ENCODE measurements at places on chromosomes 12 and 14.
A peak's percentile ranks its signal among the peaks of the same experiment; 100 is the strongest.

DNA sequence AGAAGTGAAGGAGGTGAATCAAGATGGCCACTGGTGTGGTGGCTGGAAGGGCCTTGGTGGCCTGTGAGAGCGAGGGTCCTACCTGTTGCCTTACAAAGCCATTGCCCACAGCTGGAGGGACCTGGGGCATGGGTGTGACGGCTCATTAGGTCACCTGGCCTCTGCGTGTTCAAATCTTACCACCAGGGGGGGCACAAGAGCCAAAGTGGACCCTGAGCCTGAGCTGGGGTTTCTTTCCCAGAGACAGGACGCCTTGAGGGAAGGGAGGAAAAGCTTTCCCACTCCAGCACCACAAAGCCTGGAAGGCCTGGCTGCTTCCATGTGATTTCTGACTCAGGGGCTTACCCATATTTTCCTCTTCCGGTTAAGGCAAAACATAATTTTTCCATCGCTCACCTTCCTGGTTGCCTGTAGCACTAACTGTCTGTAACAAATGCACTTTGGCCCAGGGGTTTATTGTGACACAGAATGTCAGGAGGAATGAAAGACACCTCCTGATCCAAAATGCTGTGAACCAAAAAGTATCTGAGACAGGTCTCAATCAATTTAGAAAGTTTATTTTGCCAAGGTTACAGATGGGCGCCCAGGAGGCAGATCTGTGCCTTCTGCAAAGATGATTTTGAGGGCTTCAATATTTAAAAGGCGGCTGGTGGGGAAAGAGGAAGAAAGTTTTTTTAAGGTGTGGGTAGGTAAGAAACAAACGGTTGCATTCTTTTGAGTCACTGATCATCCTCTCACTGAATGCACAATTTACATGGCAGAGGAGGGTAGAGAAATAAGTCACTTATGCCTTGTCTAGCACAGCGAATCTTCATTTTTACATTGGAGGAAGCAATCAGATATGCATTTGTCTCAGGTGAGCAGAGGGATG is 4.3 kb upstream of the CD9 start:
- H3K4me3 ChIP-seq = no peak overlapping the region
- DNase-seq = peak; percentile 61
- peaks cover 20% of the 10 kb centered on the region for H3K27me3 ChIP-seq
- H3K27ac ChIP-seq = peak overlapping the region; percentile 32
- no peaks in the 10 kb centered on the region for H3K36me3 ChIP-seq
- H3K4me1 ChIP-seq = peaks cover 26% of the 10 kb centered on the region

GRCh38 chr12:6664902-6665301 is 2.0 kb upstream of the ING4 start:
- peaks cover 43% of the 10 kb centered on the region for H3K36me3 ChIP-seq
- no peaks in the 10 kb centered on the region for H3K27me3 ChIP-seq

DNA sequence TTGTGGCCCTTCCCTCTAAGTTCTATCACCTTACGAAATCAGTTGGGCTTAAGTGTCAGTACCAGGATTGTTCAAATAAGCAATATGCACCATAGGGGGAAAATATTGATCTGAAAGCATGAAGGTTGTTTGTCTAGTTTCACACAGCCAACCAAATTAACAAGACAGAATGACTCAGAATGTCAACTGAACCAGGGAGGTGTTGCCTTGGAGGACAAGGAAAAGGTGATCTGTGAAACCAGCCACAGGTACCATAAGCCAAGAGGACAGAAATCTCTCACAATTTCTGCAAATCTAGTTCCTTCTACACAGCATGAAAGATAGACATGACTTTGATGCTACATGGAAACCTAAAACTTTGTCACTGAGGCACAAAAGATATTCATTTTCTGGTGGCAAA is 297.9 kb downstream of the BCL11B start:
- H3K27me3 ChIP-seq = peaks cover 10% of the 10 kb centered on the region
- no peak overlapping the region for H3K27ac ChIP-seq
- H3K4me1 ChIP-seq = peaks cover 5% of the 10 kb centered on the region

DNA sequence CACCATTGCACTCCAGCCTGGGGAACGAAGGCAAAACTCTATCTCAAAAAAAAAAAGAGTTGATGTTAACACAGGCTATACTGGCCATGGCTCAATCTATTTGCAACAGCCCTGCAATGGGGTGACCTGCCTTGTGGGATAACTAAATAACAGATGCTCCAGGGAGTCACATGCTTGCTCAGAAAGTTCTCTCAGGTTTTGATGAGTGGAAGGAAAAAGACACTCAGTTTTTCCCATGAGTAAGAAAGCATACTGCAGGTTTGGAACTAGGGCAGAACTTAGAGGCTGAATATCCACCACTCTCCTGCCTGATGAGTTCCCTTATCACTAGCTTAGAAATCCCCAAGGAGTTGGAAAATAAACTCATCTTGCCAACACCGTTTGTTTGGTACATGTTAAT is 16.9 kb downstream of the WSB2 start:
- peaks cover 47% of the 10 kb centered on the region for H3K4me1 ChIP-seq
- no peaks in the 10 kb centered on the region for H3K27me3 ChIP-seq
- peak overlapping the region; percentile 72 for H3K4me3 ChIP-seq
- H3K36me3 ChIP-seq = peaks cover 58% of the 10 kb centered on the region
- peak overlapping the region; percentile 95 for H3K27ac ChIP-seq

- no peaks in the 10 kb centered on the region for H3K36me3 ChIP-seq
- no peak overlapping the region for H3K27ac ChIP-seq
- no peaks in the 10 kb centered on the region for H3K4me1 ChIP-seq
- H3K27me3 ChIP-seq = peaks cover 18% of the 10 kb centered on the region
- no peak overlapping the region for H3K4me3 ChIP-seq
These were observed 11.2 kb downstream of the ESRRB start for GRCh38 chr14:76386944-76387782.

GRCh38 chr12:68233498-68233897 is 7.9 kb upstream of the IL26 start:
- H3K27ac ChIP-seq = no peak overlapping the region
- H3K4me1 ChIP-seq = peaks cover 83% of the 10 kb centered on the region
- H3K27me3 ChIP-seq = no peaks in the 10 kb centered on the region
- no peak for DNase-seq

- no peak for DNase-seq
- no peaks in the 10 kb centered on the region for H3K27me3 ChIP-seq
- H3K4me3 ChIP-seq = no peak overlapping the region
- no peaks in the 10 kb centered on the region for H3K36me3 ChIP-seq
- peaks cover 14% of the 10 kb centered on the region for H3K4me1 ChIP-seq
These were observed 784.0 kb upstream of the TMEM132C start for GRCh38 chr12:127482950-127483349.

Measured in activated T-helper 1 cell treated with anti-CD3 and anti-CD28 coated beads, Interleukin-12 subunit alpha, Interleukin-12 subunit beta, Interleukin-2, Interleukin-4 antibody, amounts not matched to agents 30 ng/mL and 10 ng/mL and 1 ng/mL, durations not matched to agents 14 hours and 24 hours and 36 hours (primary cell).